ENCODE measurements at places on chromosomes 13 and 19.

DNA sequence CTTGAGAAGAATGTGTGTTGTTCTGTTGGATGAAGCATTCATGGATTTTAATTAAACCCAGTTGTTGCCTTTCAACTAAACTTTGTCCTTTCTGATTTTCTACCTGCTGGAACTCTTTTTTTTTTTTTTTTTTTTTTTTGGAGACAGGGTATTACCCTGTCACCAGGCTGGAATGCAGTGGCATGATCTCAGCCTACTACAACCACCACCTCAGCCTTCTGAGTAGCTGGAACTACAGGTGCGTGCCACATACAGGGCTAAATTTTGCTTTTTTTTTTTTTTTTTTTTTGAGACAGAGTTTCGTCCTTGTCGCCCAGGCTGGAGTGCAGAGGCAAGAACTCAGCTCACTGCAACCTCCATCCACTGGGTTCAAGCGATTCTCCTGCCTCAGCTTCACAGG lies 6.9 kb downstream of the ZNF791 start:
- DNase-seq, result no peak

- DNase-seq, result no peak
These were observed 34.4 kb downstream of the STARD13 start for GRCh38 chr13:33251131-33251661.

GRCh38 chr19:8206147-8207087 lies 2.8 kb upstream of the CERS4 start:
- no peak for DNase-seq

DNA sequence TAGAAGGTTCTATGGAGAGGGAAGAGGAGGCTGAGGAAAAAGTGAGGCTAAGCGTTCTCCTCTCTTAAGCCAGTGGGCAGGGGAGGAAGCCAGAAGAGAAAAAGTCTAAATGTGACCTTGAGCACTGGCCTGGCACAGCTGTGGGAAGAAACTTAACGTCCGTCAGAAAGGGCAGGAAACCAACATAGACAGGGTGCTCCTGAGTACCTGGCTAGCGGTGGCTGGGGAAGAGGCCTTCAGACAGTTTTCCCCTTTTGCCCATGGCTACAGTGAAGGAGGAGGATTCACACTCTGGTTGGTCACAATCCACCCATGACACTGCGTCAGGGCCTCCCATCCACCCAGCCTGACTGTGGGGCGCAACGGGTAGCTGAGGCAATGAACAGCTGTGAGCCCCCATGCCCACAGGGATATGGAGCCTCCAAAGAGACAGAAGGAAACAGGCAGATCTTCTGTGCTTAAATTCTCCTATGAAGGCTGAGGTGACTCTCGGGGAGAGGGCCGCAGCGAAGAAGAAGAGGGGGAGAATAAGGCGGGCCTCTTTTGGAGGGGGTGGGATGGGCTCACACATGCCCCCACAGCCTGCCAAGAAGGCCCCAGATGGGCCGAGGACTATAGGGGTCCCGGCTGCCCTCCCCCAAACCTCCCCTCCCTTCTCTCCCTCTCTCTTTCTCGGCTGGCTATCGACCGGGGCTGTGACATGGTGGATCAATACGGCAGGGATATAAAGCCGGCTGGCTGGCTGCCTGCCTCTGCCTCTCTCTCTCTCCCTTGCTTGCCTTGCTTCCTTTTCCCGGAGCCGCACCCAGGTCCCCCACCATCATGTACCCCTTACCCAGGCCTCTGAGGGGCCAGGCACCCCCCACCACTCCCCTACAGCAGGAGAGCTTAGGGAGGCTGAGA lies 19.8 kb upstream of the POU2F2 start:
- no peak for DNase-seq

DNA sequence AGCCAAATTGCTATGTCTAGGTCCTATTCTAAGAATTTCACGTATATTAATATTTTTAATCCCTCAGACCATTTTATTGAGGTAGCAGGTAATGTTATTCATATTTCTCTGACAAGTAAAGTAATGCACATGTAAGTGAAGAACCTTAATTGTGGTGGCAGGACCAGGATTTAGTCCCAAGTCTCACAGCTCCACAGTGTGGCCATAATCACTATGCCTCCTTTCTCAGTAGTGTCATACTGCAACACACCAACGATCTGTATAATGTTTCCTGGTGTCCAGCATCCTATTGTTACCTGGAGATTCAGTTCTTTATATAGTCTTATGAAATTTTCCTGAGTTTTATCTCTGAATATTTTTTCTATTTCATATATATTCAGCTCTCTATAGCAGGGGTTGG lies 340.3 kb downstream of the OLFM4 start:
- no peak for DNase-seq

GRCh38 chr19:48859711-48860572 lies 8.5 kb downstream of the PLEKHA4 start:
- no peak for DNase-seq

- no peak for DNase-seq
These were observed 37.8 kb upstream of the GRTP1 start for GRCh38 chr13:113401452-113402415.

GRCh38 chr13:99617474-99618255 lies 116.4 kb downstream of the TM9SF2 start:
- no peak for DNase-seq

- no peak for DNase-seq
These were observed 122.3 kb downstream of the B3GLCT start for GRCh38 chr13:31322026-31322425.

- DNase-seq, result no peak
These were observed 8.1 kb downstream of the B3GLCT start for GRCh38 chr13:31207661-31208552.

GRCh38 chr13:106573284-106573846 lies 5.4 kb upstream of the ARGLU1 start:
- no peak for DNase-seq

- DNase-seq, result no peak
These were observed 22.9 kb downstream of the TLE2 start for GRCh38 chr19:3006075-3006767.

GRCh38 chr13:95406176-95406575 lies 104.9 kb upstream of the ABCC4 start:
- DNase-seq, result no peak

DNA sequence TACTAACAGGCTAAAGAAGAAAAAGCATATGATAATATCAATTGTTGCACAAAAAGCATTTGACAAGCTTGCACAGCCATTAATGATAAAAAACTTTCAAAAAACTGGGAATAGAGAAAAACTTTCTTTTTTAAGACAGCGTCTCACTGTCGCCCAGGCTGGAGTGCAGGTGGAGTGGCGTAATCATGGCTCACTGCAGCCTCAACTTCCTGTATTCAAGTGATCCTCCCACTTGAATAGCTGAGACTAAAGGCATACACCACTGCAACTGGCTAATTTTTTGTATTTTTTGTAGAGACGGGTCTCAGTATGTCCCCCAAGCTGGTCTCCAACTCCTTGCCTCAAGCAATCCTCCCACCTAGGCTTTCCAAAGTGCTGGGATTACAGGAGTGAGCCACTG lies 382.8 kb downstream of the TSHZ3 start:
- no peak for DNase-seq

GRCh38 chr13:113723410-113724015 lies 35.5 kb upstream of the TMEM255B start:
- DNase-seq, result no peak

DNA sequence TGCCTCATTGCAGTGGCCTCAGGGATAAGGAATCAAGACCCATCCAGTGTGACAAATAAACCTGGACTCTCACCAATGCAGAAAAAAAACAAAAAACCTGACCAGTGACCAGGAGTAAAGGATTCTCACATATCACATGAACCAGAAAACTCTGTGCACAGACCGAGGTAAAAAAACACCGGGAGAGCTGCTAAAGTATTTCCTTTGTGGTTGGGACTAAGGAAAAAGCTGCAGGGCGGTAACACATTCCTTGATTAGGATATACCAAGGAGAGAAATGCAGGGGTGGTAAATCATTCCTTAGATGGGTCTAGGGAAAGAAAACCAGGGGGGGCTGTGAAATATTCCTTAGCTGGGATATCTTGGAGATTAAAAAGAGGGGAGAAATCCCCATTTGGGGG lies 64.8 kb upstream of the ZNF85 start:
- DNase-seq, result no peak

GRCh38 chr19:36258028-36258875 lies 43.3 kb downstream of the ZNF146 start:
- DNase-seq, result no peak

GRCh38 chr19:35162471-35163326 lies 8.2 kb downstream of the FXYD5 start:
- no peak for DNase-seq

GRCh38 chr13:61078976-61079770 lies 336.5 kb downstream of the PCDH20 start:
- DNase-seq, result no peak
